B cell (primary cell): ENCODE measurements at places on chromosomes 1 and 21. TPM values are rescaled to one million over a fixed set of nuclear protein-coding genes. Genes with fewer than 3 reads are reported as not detected.

VASH2 gene
- 0.06 and 0.09 TPM in 2 replicates for polyA plus RNA-seq

FABP3 gene
- polyA plus RNA-seq: not detected in 2 replicates

SIK1 gene
- 136 and 155 TPM in 2 replicates for polyA plus RNA-seq

- DNase-seq: no peak
- peak overlapping the region; percentile 98 for H3K27ac ChIP-seq
- peaks cover 45% of the 10 kb centered on the region for H3K4me1 ChIP-seq
- H3K36me3 ChIP-seq: peaks cover 4% of the 10 kb centered on the region
- H3K4me3 ChIP-seq: peak overlapping the region; percentile 86
- H3K27me3 ChIP-seq: no peaks in the 10 kb centered on the region
Observed at GRCh38 chr1:13699510-13699909, 478 bp upstream of the PRDM2 start.

- H3K4me1 ChIP-seq: peaks cover 35% of the 10 kb centered on the region
- DNase-seq: peak; percentile 74
- H3K4me3 ChIP-seq: no peak overlapping the region
- H3K27me3 ChIP-seq: no peaks in the 10 kb centered on the region
Observed at GRCh38 chr1:28135371-28136168, 40.9 kb downstream of the PTAFR start.

DNA sequence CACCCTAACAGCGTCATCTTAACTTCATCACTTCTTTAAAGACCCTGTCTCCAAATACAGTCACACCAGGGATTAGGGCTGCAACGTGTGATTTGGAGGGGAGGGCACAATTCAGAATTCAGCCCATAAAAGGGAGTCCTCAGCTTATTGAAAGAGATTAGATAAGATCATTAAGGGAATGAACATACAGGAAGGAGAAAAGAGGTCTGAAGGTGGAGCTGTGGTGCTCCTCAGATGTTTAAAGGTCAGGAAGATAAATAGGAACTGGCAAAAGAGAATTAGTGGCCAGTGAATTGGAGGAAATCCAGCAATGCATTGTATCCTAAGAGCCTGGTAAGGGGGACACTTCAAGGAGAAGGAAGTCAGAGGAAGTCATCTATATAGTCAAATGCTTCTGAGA lies 113.5 kb downstream of the PROX1 start:
- no peak overlapping the region for H3K4me3 ChIP-seq
- no peaks in the 10 kb centered on the region for H3K4me1 ChIP-seq
- H3K27ac ChIP-seq: no peak overlapping the region
- H3K27me3 ChIP-seq: no peaks in the 10 kb centered on the region
- no peak for DNase-seq

- H3K27ac ChIP-seq: no peak overlapping the region
- no peaks in the 10 kb centered on the region for H3K36me3 ChIP-seq
- no peak overlapping the region for H3K4me3 ChIP-seq
- H3K27me3 ChIP-seq: no peaks in the 10 kb centered on the region
Observed at GRCh38 chr1:165034136-165034809, 322.2 kb downstream of the LMX1A start.

GRCh38 chr21:17550671-17551308 lies 37.9 kb downstream of the CXADR start:
- H3K36me3 ChIP-seq: no peaks in the 10 kb centered on the region
- H3K27me3 ChIP-seq: no peaks in the 10 kb centered on the region
- H3K27ac ChIP-seq: no peak overlapping the region
- DNase-seq: no peak
